ENCODE measurements at places on chromosomes 3 and 15. TPM values are rescaled to one million over a fixed set of nuclear protein-coding genes. Genes with fewer than 3 reads are reported as not detected.
A peak's percentile ranks its signal among the peaks of the same experiment; 100 is the strongest.

DNA sequence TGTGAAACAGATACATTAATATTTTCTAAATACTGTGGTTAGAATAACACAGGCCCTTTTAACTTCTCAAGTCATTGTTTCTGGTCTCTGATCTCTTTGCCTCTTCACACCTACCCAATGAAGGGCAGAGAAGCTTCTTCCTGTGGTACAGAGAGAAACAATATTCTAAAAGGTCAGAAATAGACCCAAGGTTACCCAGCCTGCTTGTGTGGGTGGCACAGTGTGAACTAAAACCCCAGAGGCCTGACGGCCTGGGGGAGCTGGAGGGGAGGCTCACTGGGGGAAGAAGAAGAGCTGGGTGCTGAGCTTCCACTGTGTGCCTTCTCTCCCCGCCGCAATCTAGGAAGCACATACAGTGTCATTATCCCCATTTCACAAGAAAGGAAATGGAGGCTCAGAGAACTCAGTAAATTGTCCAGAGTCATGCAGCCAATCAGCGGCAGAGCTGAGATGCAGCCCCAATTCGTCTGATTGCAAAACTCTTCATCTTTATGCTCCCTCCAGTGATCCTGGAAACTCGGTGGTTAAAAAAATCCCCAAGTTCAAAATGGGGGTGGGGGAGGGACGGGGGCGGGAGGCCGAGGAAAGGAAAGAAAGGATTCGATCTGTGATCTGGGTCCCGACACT is 64.1 kb upstream of the HEG1 start:
- peaks cover 50% of the 10 kb centered on the region for H3K4me1 ChIP-seq
- peak overlapping the region; percentile 43 for H3K27ac ChIP-seq
- no peaks in the 10 kb centered on the region for H3K27me3 ChIP-seq
- no peaks in the 10 kb centered on the region for H3K36me3 ChIP-seq
- no peak for DNase-seq

DNA sequence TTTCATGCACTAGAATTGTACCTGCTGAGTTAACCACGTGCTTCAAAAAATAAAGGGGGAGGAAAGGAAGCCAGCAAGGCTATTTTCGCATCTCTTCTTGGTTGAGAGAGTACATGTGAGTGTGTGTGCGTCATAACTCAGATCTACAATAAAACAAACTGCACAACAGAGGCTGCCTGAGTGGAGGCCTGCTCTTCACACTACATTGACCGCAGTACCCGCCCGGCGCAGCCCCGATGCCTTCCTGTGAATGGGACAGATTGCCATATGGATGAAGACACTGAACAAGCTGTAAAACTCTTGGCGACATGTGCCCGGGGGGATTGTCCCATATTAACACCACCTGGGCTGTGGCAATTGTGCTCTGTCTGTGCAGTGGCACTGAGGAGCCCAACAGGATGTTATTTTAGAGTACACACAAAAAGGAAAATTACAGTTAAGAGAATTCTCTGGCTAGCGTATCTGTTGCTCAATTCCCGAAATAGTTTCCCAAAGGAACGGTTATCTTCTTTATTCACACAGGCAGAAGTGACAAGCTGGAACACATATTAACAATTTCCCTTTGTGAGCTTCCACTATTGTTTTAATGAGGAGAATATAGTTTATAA is 551.5 kb downstream of the FOXP1 start:
- DNase-seq, result no peak
- H3K27me3 ChIP-seq, result no peaks in the 10 kb centered on the region
- peaks cover 36% of the 10 kb centered on the region for H3K36me3 ChIP-seq
- no peak overlapping the region for H3K4me3 ChIP-seq
- peak overlapping the region; percentile 28 for H3K27ac ChIP-seq
- H3K4me1 ChIP-seq, result peaks cover 49% of the 10 kb centered on the region

GRCh38 chr15:98804057-98804380 is 155.7 kb downstream of the IGF1R start:
- H3K4me3 ChIP-seq, result no peak overlapping the region
- H3K4me1 ChIP-seq, result peaks cover 33% of the 10 kb centered on the region
- H3K36me3 ChIP-seq, result no peaks in the 10 kb centered on the region

DNA sequence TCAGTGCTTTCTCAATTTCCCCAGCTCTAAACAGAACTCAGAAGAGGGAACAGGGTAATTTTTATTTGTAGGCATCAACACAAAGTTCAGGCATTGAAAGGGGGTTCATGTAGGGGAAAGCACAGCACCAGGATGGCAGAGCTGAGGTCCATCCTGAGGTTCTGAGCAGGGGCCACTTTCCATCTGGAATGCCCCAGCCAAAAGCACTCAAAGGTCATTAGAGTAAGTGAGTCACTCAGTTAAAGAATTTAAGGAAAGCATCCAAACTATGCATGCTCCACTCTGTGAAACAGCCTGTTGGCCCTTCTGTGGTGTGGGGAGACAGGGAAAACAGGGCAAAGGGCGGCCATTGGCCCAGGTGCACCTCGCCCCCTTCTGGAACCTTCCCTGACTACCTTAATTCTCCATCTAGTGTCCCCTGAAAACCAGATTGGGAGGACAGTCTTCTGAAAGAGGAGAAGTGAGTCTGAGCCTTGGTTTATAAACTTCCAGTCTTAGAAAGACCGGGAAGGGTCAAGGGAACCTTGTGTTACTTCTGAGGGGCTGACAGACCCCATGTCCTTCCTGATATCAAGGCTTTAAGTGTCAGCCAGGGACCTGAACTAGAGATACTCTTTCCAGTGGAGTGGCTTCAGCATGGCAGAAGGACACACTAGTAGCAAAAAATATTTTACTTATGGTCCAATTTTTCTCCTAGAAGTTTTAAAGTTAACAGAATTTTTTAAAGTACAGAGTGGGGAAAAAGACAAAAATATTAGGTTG is 133.3 kb downstream of the MYLK start:
- no peaks in the 10 kb centered on the region for H3K27me3 ChIP-seq
- no peaks in the 10 kb centered on the region for H3K36me3 ChIP-seq
- DNase-seq, result no peak
- H3K4me1 ChIP-seq, result peaks cover 31% of the 10 kb centered on the region

GRCh38 chr3:87197531-87197930 is 29.6 kb upstream of the CHMP2B start:
- H3K4me3 ChIP-seq, result no peak overlapping the region
- no peaks in the 10 kb centered on the region for H3K4me1 ChIP-seq
- no peaks in the 10 kb centered on the region for H3K36me3 ChIP-seq
- H3K27me3 ChIP-seq, result no peaks in the 10 kb centered on the region
- no peak for DNase-seq

DNA sequence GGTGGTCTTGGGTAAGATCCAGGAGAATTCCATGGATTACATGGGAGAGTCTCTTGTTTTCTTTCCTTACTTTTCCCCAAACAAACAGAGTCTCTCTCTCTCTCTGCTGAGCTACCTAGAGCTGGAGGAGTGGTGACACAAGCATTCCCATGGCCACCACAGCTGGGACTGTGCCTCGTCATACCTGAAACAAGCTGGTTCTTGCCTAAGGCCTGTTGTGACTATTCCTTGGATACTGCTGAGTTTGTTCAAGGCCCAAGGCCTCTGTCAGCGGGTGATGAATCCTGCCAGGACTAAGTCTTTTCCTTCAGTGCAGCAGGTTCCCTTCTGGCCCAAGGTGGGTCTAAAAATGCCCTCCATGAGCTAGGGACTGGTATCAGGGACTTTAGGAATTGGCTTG is 378.1 kb upstream of the ZNF385D start:
- no peak overlapping the region for H3K27ac ChIP-seq
- H3K4me1 ChIP-seq, result no peaks in the 10 kb centered on the region
- DNase-seq, result no peak
- no peak overlapping the region for H3K4me3 ChIP-seq
- H3K27me3 ChIP-seq, result no peaks in the 10 kb centered on the region
- no peaks in the 10 kb centered on the region for H3K36me3 ChIP-seq

GRCh38 chr3:158167737-158168557 is 58.1 kb downstream of the RSRC1 start:
- H3K36me3 ChIP-seq, result no peaks in the 10 kb centered on the region
- H3K4me3 ChIP-seq, result no peak overlapping the region

Gene CACNA2D3
- total RNA-seq, result 7.3 TPM
